Trophoblast cell (in vitro differentiated cells and primary cell): ENCODE measurements at places on chromosomes 11 and 22.
A peak's percentile ranks its signal among the peaks of the same experiment; 100 is the strongest.

GRCh38 chr22:20741634-20742581, 32.0 kb upstream of the SERPIND1 start:
- DNase-seq, result peak; percentile 68

DNA sequence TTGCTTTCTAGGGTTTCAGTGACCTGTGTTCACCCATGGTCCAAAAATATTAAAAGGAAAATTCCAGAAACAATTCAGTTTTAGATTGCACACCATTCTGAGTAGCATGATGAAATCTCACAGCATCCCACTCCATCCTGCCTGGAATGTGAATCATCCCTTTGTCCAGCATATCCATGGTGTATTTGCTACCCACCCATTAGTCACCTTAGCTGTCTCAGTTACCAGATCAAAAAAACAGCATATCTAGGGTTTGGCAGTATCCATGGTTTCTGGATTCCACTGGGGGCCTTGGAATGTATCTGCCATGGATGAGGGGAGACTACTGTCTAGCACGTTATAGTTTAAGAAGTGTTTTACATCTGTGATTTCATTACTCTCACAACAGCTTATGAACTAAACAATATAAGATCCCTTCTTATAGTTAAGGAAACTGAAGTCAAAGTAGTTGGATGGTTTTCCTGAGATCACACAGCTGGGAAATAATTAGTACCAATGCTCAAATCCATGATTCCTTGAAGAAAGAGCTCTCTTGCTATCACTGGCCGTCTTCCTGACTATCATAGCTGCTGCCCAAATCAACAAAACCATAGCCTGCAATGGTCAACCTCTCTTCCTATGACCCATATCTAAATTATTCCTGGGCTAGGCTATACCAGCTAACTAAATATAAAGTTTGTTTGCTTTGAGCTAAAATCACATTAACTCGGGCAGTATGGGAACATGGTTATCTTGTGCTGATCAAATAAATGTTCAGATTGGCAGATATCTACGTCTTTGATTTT, 122.6 kb downstream of the MICAL2 start:
- no peak for DNase-seq

DNA sequence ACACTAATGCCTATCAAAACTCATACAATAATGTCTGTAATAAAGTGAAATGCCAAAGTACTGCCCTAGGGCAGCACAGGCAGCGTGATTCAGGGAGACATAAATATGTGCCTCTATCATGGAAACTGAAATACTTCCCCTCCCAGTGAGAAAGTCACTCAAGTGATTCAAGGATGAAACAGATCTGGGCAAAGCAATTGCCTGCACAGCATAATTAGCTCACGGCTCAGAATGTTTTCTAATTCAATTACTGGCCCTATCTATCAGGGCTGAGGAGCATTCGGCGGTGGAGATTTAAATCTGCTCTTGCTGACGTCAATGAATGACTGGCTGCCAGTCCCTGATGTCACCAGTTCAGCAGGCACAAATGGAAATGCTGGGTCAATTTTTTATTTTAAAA, 27.7 kb upstream of the PPP2R1B start:
- DNase-seq, result peak; percentile 87

GRCh38 chr22:27880778-27881394, 38.2 kb downstream of the PITPNB start:
- DNase-seq, result peak; percentile 87

DNA sequence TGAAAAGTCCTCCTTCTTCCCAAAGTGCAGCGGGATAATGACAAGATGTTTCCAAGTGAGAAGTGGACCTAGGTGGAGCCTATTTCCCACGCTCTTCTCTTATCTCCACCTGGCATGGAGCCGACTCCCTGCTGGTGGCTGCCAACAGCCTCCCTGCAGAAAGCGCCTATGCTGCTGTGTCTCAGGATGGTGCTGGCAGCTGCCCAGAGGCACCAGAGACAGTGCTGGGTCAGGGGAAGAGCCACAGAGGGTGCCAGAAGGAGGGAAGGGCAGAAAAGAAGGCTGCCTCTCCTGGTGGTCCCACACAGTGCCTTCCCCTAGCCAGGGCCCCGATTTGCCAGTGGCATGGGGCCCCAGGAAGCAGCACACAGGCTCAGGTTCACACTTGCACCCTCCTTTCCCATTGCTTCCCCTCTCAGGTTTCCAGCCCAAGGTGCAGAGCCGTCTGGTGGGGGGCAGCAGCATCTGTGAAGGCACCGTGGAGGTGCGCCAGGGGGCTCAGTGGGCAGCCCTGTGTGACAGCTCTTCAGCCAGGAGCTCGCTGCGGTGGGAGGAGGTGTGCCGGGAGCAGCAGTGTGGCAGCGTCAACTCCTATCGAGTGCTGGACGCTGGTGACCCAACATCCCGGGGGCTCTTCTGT, 19.0 kb downstream of the CD5 start:
- DNase-seq, result no peak

DNA sequence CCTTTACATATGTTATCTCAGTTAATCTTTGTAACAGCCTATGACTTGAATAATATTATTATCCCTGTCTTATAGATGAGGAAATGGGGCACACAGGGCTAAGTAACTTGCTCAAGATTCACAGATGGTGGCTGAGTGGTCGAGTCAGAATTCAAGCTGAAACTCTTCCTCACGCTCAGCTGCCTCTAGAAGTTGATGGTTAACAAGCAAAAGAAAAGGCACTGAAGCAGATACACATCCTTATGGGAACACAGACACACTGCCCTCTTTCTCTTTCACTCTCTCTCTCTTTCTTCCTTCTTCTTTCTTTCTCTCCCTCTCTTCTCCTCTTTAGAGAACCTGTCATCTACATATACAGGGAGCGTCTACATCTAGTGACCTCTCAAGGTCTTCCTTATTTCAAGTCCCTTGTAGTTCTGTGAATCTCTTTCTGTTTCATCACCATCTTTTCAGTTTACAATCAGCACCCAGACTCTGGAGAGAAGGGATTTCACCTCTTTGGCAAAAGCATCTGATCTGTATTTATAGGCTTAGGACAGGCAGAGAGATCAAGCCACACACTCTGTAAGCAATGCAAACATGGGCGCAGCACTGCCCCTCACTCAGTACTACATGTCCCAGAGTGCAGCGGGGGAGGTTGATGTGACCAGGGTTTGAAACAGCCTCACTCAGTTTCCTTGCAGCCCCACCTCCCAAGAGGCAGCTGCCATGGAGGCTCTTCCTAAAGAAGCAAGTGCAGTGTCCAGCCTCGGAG, 75.7 kb downstream of the GRAMD1B start:
- DNase-seq, result no peak

DNA sequence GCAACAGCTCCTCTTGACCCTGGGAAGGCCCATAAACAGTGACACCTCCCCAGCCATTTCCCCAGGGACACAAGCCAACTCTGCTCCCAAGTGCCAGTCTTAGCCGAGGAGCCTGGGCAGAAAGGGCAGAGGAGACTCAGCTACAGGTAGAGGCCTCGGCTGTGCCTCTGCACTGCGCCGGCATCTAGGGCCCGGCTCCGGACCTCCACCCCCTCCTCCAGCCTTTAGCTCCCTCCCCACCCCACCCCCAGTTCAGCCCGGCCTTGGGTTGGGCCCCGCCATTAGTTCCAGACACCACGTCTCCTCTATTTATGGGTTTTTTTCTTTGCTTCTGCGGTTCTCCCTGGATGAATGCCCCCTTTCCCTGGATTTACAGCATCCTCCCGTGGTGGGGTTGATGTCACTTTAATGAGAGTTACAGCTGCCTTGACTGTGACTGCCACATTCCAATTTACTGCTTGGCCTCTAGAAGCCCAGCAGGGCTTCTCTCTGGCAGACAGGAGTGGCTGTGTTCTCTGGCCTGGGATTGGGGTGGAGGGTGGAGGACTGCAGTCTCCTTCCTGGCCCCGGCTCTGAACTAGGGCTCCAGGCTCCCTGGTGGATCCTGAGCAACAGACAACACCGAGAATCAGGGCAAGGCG, 13.5 kb upstream of the OAF start:
- DNase-seq, result no peak
